ENCODE measurements at places on chromosomes 1 and 21.

GRCh38 chr1:212605441-212606394 lies 2.8 kb upstream of the ATF3 start:
- DNase-seq = no peak

DNA sequence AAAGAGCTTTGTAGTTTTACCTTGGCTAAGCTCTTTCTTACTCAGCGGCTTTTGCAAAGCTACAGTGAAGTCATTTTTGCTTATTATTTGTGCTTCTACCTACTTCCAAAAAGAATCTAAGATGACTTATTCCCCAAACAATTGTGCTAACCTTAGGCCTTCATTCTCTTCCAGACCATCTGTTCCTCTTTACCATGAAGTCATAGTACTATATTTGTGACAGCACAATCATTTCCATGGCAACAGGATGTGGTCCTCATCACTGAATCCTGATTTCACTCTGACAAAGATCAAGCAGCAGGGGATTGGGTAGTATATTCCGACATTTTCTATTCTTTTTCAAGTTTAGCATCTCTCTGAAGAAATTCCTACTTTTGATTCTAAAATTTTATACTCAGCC lies 24.8 kb upstream of the NMNAT2 start:
- no peak for DNase-seq

GRCh38 chr1:7591565-7591964 lies 179.5 kb upstream of the VAMP3 start:
- no peak for DNase-seq

DNA sequence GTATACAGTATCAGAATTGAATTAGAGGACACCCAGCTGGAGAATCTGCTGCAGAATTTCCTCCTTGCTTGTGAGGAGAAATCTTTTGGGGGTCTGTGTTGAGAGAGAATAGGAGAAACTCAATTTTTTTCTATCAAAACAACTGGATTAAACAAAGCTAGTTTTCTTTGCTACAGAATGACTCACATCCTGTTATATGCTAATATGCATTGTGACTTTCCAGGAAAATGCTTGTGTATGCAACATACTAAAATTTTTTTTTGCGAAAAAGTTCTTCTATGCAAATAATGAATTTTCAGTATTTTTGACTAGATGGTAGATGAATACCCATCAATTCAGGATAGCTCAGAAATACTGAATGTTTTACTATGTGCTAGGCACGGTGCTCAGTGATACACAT lies 2.2 kb downstream of the VAMP4 start:
- no peak for DNase-seq

GRCh38 chr1:189681252-189681919 lies 796.3 kb downstream of the BRINP3 start:
- DNase-seq = no peak

DNA sequence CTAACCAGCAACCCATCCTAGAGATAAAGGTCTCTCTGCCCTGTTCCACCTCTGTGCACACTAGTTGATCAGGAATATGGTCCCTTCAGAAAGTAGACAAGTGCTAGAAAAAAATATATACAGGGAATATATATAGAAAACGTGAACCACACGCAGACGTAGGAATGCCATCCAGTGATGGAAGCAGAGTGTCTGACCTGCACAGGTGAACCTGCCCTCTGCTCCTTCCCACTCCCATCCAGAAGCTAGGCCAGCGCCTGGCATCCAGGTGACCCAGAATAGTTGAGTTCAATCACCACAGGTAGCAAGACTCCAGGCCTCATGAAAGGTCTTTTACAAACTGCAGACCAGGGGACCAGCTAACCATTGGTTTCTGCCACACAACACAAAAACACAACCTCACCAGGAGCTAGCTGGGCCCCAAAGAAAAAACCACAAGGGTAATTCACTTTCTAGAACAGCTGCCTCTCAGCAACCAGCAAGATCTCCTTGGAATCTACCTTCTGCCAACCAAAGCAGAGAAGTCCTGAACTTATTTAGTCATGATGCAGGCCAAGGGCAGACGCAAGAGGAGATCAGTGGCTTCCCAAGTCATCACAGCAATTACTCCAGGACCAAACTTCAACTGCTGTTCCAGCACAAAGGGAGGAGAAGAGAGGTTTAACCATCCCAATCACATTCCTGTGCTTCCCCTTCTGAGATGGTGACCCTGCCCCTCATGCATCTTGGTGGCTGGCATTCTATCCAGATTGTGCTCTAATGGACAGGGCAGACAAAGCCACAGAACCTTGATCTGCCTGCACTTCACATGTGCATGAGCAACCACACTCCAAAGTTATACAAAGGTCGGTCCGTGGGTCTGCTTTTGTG lies 53.0 kb downstream of the GPR161 start:
- DNase-seq = no peak

DNA sequence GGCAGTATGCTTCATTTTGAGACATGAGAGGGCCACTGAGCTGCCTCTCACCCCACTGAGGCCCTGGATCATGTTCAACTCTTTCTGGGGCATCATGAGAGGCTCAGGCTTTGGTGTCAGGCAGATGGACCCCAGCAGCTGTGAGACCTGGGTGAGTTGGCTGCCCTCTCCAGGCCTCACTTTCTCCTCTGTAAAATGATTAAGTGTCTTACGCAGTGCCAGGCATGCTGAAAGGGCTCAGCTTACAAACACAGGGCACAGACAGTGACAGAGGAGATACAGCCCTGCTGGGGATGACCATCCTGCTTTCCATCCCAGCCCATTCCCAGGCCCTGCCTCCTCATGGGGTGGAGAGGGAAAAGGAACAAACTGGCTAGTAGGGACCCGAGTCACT lies 387.4 kb downstream of the MATN1 start:
- DNase-seq = no peak

DNA sequence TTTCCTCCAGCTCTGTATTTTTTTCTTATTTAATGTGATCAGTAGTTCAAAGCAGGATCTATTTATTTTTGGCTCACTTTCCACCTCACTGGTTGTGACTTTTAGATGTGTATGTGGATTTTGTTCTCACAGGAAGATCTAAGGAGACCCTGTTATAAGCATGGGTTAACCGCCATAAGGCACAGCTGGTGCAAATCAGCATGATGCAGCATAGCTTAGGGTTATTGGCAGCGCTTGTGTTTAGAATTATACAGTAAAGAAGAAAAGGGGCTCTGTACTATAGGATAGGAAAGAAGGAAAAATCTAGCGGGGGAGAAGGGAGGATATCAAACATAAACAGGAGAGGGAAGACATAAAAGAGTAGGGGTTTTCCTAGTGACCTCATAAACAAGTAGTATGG lies 26.9 kb upstream of the RGL1 start:
- no peak for DNase-seq

DNA sequence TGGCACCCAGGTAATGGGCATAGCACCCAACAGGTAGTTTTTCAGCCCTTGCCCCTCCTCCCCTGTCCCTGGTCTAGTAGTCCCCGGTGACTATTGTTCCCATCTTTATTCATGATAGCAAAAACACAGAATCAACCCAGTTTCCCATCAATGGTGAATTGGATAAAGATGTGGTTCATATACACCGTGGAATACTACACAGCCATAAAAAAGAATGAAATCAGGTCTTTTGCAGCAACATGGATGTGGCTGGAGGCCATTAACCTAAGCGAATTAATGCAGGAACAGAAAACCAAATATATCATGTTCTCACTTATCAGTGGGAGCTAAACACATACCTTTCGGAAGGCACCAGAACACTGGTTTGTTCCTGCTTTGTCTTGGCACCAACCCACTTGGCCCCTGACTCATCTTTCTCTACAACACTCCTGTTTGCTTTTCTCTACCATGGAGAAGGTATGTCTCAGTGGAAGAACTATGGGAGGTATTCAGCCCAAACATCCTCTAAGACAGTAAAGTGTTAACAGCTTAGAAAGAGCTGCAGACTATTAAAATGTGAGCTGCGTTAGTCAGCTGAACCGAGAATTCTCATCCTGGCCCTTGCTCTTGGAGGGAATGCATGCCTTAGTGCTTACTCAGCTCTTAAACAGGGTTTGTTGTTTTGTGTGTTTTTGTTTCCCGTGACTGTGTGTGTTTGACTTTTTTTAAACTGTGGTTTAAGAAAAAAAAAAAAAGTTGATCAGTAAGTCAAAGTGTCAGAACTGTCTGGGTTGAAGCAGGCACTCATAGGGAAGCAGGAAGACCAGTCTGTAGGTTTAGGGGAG lies 203.0 kb downstream of the TOMM20 start:
- DNase-seq = no peak

- no peak for DNase-seq
Measured at GRCh38 chr1:84855168-84855567, 37.8 kb downstream of the LPAR3 start.

- DNase-seq = peak; percentile 92
Measured at GRCh38 chr1:109493805-109494539, at the start of gene CYB561D1. Gene CYB561D1, plus strand, starts transcription at chr1:109494094. Its CDS starts 46 bp downstream, at chr1:109494140.

GRCh38 chr1:95382000-95382786 lies 148.2 kb downstream of the RWDD3 start:
- DNase-seq = no peak

DNA sequence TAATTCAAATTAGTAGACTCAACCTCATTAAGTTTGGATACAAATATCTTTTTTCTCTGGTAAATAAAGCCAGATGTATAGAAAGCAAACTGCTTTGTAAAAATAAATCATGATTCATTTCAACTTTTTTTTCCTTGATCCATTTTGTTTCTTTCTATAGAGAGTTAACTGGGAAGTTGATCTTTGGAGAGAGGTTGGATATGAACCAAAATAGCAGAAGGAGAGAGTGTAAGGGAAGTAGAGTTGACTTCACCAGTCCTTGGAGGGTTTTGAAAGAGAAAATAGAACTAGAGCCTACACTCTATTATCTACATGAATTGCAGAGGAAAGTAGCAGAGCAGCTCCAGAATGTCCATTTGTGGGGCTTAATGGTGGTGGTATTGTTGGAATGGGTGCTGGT lies 243.8 kb downstream of the ADGRL2 start:
- DNase-seq = no peak

DNA sequence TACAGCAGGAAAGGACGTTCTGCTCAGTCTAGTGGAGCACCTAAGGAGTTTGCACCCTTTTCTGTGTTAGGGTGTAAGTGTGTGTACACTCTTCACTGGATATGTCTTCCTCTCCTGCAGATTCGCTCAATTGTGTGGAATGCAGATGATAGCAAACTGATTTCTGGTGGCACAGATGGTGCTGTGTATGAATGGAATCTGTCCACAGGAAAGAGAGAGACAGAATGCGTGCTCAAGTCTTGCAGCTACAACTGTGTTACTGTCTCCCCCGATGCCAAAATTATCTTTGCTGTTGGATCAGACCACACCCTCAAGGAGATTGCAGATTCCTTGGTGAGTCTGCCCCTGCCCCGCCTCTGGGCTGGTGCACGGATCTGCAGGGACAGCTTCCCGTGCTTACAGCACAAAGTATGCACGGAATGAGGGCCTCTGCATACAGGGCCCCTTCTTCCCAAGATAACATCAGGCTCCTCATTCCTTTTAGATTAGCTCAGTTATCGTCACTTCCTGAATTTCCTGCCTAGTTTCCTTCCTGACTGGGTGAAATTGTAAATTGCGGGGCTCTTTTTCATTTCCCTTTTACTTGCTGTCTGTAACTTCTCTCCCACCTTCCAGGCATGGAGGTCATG lies 34.6 kb downstream of the CFAP57 start:
- no peak for DNase-seq

- DNase-seq = peak; percentile 67
Measured at GRCh38 chr1:17201201-17202021, 3.5 kb upstream of the PADI1 start.

- DNase-seq = no peak
Measured at GRCh38 chr1:119374208-119374874, 5.8 kb downstream of the HAO2 start.

DNA sequence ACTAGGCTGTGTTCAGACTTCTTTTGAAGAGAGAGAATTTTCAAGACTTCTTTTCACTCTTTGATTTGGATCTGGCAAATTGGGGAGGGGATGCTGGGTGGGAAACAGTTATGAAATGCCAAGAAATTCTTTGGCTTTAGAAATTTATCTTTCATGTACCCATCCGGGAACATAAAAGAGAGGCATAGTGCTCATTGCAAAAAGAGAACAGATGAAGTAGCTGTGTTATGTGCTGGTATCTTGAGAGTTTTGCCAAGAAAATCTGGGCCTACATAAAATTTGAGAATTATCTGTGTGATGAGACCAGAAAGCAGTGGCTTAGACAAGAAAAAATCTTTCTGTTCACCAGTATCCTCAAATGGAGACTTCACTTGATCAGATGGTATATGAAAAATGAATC lies 4.3 kb downstream of the TMEM167B start:
- no peak for DNase-seq

DNA sequence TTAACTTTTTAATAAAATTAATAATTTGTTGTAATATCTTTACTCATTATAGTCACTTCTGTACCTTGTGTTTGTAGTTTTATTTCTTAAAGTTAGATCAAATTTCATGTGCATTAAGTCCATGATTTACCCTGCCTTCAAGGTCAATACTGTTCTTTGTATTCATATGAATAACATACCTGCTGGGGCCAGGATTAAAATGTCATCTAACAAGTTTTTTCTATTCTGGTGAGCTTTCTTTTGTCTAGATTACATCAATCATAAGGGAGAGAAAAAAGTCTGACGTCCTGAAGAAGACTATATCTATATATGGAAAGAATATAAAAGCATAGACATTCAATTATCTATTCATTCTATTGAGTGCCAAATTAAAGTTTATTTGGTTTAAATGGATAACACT lies 232.6 kb downstream of the COL11A1 start:
- DNase-seq = no peak

GRCh38 chr1:151992303-151993083 lies 1.2 kb downstream of the S100A10 start:
- peak; percentile 36 for DNase-seq

- DNase-seq = no peak
Measured at GRCh38 chr1:198363625-198364151, 176.8 kb downstream of the ATP6V1G3 start.

DNA sequence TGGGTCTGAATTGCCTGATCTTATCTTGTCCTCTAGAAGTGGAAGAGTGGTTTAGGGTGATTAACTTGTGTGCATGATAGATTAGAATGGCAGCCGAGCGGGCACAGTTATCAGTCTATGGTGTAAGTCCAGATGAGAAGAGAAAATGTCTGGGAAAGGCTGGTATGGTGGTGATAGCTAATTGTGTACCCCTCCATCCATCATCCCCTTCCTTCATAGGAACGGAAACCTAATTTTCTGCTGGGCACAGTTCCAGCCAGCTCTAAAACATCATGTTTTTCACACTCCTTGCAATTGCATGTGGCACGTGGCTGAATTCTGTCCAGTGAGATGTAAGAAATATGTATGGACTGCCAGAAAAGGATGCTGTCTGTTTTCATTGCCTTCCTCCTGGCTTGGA lies 40.9 kb upstream of the ZP4 start:
- DNase-seq = no peak
